ELR (cell line): ENCODE measurements at places on chromosomes 3 and 15.

DNA sequence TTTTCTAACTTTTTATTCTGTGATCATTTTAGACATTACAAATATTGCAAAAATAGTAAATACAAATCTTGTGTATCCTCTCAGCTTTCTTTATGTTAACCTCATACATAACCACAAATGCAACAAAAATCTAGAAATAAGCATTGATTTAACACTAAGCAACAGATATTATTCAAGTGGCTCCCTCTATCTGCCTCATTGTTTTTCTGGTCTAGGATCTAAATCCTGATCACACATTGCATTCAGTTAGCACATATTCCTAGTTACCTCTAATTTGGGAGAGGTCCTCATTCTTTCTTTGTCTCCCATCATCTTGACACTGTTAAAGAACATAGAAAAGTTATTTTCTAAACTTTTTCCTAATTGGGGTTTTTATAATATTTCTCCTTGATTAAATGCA is 1126.0 kb downstream of the ROBO2 start:
- peak; percentile 23 for DNase-seq

- DNase-seq = no peak
Observed at GRCh38 chr3:143511174-143511879, 336.9 kb downstream of the SLC9A9 start.

GRCh38 chr3:45957586-45957985 is 14.3 kb downstream of the CXCR6 start:
- no peak for DNase-seq

DNA sequence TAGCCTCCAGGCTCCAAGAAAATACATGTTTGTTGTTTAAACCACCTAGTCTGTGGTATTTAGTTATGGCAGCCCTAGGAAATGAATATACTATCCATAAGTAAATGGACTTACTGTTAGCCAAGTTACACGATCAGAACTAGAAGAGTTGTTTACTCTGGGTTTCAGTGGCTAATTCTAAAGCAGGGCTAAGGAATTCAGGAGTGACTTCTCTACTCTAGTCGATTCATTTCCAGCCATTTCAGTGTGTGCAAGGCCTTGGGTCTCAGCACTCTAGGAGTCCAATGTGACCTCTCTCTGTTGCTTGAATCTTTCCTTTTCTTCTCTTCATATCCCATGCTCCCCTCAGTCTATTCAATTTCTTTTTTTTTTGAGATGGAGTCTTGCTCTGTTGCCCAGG is 66.7 kb downstream of the BHLHE40 start:
- DNase-seq = no peak

DNA sequence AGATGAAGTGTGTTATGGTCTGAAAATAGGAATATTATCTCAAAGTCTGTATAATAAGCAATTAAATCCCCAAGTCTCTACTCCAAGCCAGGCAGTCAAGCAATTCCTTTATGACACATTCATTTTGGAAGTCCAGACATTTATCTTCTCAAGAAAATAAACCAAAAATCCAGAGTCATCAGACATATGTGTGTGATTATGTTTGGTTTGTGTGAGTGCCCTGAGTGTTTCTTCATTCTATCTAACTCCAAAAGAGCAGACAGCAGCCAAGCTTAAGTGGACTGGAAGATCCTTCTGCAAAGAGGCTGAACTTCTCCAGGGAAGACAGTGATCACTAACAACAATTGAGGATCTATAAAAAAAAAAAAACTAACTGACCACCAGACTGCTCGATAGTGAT is 239.8 kb downstream of the STAG1 start:
- DNase-seq = no peak

DNA sequence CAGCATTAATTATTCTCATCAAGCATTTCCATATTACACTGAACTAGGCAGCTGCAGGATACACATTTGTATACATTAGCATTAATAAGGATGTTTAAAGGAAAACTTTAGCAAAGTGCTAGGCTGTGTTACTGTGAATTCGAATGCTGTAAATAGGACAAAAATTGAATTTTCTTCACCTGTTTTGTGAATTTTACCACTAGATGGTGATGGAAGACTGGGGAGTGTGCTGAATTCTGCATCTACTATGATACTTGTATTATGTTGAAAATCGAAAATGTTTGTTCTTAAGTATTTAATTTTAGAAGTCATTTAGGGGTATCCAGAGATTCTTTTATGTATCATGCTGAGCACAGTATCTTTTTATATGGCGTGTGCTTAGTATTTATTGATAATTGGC is 12.3 kb upstream of the P2RY14 start:
- DNase-seq = peak; percentile 66

DNA sequence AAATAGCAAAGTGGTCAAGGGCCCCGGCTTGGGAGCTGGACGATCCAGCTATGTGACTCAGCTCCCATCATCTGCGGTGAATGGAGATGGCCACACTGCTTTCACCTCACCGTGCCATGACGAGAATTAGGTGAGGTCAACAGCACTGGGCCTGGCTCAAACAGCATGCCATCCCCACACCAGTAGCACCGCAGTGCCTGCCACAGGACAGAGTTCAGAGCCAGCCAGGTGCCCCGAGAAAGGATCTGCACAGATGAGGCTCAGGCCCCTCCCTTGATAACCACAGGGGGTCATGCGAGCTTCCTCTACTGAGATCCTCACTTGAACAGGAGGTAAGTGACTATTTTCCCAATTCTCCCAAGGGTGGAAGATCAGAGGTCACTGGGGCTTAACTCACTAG is 29.4 kb downstream of the ZXDC start:
- no peak for DNase-seq
